AG09309 (cell line): ENCODE measurements at places on chromosomes 11 and 22.

DNA sequence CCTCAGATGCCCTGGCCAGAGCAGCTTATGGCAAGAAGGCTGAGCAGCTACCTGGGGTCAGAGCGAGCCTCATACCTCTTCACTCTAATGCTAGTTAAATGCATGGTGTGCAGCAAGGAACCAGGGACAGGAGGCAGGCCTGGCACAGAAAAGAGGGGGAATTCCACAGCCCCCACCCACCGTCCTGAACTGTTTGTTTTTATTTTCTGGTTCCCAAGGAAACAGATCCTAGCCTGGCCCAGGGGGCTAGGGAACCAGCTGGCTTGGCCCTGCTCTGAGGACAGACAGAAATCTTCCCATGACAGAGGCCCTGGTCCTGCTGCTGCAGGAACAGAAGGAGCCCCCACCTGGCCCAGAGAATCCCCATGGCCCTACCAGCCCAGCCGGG lies 40.4 kb downstream of the SLCO2B1 start:
- no peak for DNase-seq

DNA sequence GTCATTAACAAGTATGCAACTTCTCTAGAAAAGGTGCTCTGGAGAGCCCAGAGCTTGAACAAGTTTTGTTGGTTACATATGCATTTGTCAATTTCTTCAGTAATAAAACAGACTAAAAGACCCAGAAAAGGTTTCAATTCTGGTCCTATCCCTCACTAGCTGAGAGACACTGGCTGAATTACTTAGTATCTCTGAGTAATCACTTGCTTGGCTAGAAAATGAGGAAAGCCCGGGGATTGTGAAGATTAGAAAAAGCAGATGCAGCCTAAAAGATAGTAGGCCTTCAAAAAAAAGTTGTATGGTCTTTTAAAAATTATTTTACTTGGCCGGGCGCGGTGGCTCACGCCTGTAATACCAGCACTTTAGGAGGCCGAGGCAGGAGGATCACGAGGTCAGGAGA lies 41.2 kb downstream of the MAPK1 start:
- DNase-seq: no peak

- no peak for DNase-seq
Measured at GRCh38 chr11:111540937-111541253, 375 bp downstream of the LAYN start.

- no peak for DNase-seq
Measured at GRCh38 chr11:133727774-133728173, 117.5 kb downstream of the SPATA19 start.

GRCh38 chr22:35538801-35539321 lies 1.8 kb upstream of the RASD2 start:
- DNase-seq: no peak

GRCh38 chr11:76806131-76806530 lies 23.0 kb downstream of the TSKU start:
- DNase-seq: no peak

DNA sequence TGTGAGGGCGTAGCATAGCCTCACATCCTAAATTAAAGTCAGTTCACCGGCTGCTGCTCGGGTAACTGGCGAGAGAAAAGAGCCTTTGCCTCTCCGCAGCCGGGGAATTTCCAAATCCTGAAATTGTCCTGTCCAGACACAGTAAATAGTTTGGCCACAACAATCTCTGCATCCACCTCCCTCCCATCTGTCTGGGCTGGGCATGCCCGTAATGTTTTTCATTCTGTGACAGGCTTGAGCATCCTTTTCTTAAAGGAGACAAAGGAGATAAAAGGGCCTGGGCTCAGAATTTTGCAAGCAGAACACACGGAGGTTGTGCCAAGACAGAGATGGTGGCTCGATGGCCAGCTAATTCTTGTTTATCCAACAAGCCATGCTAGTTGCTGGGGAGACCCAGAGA lies 19.2 kb upstream of the CBX6 start:
- no peak for DNase-seq

DNA sequence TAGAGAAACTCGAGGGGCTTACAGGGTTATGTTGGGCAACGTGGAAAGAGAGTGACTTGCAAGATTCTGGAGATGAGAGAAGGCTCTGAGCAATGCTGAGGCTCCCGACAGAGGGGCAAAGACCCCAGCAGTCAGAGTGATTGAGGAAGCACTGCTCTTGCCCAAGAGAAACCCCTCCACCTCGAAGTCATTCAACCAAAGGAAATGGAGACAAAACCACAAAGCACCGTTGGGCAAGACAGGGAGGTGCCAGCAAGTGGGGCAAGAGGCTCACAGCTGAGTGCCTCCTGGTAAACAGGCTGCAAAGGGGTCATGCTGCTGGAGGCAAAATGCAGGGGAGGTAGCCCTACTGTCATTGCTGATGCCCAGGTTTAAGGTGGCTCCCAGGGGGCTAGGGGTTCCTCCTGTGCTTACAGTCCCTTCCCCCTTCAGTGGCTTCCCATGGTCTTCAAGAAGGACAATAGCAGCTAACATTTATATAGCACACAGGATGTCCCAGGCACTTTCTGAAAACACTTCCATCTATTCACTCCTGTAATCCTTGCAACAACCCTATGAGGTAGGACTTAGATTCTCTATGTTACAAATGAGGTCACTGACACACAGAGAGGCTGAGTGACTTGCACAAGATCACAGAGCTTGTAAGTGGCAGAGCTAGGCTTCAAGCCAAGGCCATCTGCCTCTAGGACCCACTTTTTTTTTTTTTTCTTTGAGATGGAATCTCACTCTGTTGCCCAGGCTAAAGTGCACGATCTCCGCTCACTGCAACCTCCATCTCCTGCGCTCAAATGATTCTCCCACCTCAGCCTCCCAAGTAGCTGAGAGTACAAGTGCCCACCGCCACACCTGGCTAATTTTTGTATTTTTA lies 18.1 kb upstream of the MYH9 start:
- DNase-seq: no peak

DNA sequence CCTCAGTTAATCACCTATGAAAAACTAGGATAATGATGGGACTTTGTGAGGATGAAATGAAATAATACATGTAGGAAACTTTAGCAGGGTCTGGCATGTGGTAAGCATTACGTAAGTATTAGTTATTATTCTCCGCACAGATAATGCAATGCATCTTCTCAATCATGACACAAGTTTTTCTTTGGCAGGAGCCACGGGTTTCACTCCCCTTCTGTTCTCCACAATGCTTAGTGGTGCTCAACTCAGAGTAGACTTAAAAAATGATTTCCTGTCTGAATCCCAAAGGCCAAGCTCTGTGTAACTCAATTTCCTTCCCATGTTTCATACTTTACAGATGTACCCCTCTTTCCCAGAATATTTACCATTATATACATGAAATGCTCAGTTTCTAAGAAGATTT lies 82.9 kb downstream of the CCDC34 start:
- DNase-seq: no peak
